ENCODE measurements at places on chromosomes 12 and 14.

DNA sequence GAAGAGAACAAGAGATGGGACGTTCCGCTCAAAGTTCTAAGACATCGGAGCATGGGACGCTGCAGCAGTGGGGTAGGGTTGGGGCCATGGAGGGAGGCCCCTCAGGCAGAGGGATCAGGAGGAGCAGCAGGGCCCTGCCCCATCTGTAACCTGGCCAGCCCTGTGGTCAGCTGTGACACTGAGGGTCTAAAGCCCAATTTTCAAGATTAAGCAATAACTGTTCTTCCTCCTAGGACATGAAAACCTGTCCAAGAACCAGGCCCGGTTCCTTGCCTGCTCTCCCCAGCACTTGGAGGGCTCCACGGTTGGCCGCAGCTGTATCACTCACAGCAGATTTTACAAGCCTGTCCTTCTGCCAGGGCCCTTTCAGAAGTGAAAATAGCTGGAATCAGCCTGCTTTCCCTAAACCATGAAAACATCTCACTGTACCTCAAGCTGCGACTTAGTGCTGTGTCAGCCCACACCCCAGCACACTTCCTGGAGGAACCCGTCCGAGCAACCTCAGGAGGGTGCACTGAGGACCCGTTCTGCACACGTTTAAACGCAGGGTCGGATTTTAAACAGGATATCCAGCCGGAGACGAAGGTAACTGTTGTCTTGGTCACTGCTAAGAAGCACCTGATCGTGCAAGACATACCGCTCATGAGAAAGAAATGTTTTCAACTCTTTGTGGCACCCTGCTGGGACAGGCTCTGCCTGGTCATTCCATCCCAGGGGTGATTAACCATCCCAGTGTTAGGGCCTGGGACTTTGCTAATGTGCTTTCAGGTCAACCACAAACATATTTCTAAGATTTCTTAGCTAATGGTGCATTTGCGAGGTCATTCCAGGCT is 201.9 kb upstream of the DIO3 start:
- DNase-seq = peak; percentile 5

DNA sequence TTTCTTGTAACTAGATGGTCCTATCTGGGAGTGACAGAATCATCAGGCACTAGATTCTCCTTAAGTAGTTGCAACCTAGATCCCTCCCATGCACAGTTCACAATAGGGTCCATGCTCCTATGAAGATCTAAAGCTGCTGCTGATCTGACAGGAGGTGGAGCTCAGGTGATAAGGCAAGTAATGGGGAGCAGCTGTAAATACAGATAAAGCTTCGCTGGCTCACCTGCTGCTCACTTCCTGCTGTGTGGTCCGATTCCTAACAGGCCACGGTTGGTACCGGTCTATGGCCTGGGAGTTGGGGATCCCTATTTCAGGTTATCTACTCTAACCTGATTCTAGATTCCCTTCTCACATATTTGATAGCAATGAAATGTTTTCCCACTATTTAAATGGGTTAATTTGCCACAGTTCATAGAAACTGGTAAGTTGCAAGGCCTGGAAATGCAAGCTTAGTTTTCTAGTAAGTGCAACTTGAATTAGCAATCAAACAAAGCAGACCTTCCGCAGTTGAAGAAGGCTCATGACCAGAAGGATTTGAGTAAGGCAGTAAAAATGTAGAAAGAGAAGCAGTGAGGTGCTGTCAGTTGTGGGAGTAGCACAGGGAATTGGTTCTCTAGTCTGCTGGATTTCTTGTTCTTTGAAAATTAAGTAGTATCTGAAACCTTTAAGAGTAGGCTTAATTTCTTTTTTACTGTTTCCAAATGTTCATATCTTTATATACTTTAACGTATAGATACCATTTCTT is 332.3 kb downstream of the EGLN3 start:
- DNase-seq = no peak

DNA sequence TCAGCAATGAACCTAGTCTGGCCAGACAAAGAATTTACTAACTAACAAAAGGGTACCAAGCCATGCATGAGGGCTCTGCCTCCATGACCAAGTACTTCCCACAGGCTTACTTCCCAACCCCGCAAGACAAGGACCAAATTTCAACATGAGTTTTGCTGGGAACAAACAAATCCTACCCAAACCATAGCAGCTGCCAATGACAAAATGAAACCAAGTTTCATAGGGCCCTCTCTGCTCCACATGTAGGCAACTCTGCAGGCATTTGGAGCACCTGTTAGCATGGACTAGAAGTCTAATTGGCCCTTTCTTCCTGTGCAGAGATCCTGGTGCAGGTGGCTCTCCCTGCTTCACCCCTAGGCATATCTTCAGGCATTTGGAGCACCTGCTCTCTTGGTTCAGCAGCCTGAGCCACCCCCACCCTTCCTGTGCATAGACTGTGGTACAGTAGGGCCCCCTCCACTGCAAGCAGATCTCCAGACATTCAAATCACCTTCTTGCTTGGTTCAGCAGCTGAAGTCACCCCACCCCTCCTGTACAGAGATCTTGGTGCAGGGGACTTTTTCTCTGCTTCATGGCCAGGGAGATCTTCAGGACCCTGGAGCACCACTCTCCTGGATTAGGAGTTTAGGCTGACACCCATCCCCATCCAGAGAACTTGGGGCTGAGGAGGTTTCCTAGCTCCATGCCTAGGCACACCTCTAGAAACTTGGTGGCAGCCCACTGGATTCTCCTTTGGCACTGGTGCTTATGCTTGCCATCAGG is 308.7 kb downstream of the RPAP3 start:
- no peak for DNase-seq

DNA sequence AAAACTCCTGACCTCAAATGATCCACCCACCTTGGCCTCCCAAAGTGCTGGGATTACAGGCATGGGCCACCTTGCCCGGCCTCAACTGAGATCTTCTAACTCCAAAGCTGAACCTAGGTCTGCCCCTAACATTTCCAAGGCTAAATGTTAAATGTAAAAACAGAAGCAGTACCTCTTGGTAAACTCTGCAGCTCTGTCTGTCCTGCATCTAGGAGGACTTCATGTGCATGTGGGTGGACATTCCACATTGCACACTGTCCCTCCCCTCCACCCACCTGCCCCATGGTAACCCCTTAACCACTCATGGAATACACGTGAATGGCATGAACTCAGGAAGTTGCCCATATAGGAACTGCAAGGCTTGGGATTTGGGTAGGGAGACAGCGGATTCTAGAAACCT is 33.1 kb downstream of the SNX6 start:
- DNase-seq = no peak

DNA sequence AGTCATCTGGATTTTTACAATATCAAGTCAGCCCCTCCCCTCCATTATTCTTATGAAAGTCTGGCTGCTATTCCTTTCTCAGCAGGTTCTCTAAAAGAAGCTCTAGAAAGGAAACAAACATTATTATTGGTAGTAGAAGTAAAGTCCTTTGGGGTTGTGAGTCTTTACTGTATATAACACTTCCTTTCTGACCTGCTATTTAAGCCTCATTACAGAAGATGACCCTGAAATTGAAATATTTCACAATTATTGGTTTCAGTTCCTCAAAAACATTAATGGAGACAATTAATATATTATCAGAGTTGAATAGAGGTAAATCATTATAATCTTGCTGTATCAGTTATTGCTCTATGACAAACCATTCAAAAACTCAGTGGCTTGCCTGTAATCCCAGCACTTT is 19.3 kb downstream of the PLEKHA5 start:
- DNase-seq = no peak

DNA sequence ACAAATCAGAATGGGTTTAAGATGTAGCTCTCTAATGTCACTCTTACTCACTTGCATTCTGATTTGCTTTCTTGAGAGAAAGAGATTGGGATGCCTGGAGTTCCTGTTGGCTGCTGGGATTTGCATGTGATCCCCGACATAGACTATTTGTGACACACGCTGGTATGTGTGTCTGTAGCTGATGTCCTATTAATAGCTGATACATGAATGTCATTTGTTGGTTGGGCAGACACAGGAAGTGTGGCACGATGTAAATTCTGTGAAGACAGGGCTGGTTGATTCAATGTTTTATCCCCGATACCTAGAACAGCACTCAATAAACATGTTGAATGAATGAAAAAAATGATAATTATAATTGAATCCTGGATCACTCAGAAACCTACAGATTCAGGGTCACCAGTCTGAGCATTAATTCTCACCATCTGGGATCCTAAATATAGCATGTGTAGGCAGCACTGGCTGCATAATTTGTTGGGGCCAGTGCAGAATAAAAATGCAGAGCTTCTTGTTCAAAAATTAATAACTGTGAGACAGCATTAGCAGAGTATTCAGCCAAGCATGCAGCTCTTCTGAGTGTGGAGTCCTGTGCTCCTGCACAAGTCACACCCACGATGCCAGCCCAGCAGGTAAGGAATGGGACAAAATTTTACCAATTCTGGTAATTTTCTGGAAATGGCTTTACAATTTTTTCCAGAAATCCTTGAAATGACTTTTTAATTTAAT is 35.5 kb upstream of the SOCS2 start:
- DNase-seq = no peak

GRCh38 chr12:94202245-94203180 is 54.1 kb downstream of the PLXNC1 start:
- no peak for DNase-seq

DNA sequence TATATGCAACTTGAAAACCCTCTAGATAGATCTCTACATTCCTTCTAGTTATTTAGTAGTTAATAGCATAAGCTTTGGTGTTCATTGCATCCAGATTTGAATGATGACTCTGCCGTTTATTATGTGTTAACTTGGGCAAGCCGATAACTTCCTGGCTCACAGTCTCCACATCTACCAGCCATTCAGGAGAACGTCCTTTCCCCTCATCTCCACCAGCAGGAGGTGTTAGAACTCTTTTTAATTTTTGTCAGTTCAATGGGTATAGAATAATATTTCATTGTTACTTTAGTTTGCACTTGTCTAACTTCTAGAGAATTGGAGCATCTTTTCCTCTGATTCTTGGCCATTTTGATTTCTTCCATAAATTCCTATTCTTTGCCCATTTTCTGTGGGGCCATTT is 30.0 kb upstream of the WSCD2 start:
- DNase-seq = peak; percentile 25

GRCh38 chr12:92879698-92880322 is 49.3 kb downstream of the EEA1 start:
- DNase-seq = peak; percentile 19

GRCh38 chr12:49874142-49874897 is 29.4 kb downstream of the FAIM2 start:
- DNase-seq = no peak

DNA sequence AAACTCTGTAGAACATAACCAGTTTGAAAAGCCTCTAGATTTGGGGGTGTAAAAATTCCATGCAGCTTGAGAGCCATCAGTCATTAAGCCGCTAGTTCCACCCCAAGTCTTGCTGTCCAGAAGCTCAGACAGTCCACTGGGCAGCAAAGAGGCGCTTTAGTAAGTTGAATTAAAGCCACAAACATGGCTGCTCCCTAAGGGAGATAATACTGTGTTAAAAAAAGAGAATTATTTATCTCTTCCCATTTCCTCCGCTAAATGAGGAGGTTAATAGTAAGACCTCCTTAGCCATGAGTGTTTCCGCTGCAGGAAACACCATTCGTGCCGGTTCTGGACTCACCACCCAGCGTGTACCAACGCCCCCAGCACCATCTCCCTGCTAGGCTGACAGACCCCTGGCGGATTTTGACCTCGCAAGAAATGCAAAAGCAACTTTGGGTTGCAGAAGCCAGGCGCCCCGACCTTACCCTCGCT is 536 bp downstream of the TM7SF3 start:
- DNase-seq = peak; percentile 73

GRCh38 chr14:101630056-101630965 is 69.0 kb downstream of the DIO3 start:
- no peak for DNase-seq

DNA sequence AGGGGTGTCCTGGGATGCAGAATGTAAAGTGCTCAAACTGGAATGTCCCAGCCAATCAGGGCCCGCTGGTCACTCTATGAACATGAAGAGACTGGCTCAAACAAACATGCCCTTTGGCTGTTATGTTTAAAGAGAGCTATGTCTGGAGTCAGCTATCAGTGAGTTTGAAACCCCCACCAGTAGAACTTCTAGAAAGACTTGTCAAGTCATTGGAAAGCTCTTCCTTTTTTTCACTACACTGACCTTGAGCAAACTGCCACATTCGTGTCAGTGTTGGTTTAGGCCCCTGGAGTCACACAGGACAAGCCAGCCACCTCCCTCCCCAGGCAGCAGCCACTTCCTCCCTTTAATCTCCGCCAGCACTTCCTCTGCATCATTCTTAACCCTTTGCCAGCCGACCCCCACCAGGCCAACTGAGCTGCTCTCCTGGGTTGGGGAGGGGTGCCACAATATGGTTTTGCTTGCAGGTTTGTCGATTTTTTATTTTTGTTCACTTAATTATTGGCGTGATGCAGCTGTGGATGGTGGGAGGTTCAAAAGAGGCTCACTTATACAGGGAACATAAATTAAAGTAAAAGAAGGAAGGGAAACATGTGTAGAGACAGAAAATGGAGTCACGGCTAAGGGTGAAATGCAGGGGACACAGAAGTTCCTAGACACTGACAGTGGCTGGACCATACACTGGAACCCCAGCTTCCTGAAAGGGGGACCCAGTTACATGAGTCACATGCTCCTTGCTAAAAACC is 25.3 kb downstream of the CMKLR1 start:
- no peak for DNase-seq

DNA sequence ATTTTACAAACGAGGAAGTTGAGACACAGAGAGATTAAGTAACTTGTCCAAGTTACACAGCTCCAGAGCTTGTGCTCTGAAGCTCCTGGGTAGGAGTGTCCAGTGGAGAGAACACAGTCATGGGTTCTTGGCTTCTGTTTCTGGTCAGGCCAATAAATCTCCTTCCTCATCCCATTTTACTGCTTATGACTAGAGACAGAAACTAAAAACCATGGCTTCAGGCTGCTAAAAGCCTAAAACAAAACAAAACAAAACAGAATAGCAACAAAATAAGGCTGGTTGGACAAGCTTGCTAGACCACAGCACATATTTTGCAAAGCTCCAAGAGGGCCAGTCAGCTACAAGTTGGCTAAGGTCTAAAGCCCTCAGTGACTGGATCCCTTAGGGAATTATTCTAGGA is 49.8 kb downstream of the PTGER2 start:
- no peak for DNase-seq

DNA sequence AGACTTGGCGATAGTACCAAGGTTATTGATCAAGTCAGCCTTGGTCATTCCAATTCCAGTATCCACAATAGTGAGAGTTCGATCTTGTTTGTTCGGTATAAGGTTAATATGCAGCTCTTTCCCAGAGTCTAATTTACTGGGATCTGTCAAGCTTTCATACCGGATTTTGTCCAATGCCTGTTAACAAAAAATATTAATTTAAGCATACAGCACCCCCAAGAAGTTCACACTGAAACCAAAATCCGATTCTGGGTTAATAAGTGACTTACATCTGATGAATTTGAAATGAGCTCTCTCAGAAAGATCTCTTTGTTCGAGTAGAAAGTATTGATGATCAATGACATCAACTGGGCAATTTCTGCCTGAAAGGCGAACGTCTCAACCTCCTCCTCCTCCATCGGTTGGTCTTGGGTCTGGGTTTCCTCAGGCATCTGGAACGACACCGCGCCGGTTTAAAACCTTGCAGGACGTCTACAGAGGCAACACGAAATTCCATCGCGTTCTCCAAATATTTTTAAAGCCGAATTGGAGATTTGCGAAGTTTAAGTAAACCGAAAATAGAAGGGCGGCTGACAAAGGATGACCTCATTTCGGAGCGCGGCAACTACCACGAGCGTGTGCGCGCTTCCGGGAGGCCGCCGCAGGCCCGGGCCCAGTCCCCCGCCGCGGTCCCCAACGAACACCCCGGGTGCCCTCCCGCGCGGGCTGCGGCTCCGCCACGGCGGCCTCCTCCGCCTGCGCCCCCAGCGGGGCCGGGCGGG is 716 bp downstream of the HSP90AA1 start:
- DNase-seq = peak; percentile 22

Data from NCI-H82 (cell line).